ENCODE measurements at places on chromosomes 13 and 19. TPM values are rescaled to one million over a fixed set of nuclear protein-coding genes. Genes with fewer than 3 reads are reported as not detected.

GRCh38 chr19:17874758-17875135 is 3.0 kb downstream of the SLC5A5 start:
- DNase-seq, result no peak

DNA sequence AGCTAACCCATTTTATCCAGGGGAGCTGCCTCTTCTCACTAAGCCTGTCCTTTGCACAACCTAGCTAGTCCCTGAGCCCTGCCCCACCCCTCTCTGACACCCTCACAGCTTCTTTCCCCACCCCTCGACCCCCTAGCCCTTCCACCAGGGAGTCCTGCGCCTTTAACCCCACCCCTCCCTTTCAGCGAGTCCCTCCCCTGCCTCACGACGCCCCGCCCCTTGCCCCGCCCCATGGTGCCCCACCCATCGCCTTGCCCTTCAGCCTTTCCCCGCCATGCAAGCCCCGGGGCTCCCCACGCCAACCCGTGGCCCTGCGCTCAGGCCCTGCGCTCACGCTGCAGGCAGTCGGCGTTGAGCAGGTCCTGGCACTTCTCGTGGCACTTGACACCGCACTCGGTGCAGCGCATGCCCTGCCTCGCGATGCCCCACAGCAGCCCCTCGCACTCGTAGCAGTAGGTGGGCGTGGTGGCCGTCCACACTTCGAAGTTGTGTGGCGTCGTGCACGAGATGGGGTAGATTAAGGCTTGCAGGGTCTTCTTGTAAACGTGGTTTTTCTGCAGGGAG is 40.0 kb downstream of the UNC13A start:
- no peak for DNase-seq

DNA sequence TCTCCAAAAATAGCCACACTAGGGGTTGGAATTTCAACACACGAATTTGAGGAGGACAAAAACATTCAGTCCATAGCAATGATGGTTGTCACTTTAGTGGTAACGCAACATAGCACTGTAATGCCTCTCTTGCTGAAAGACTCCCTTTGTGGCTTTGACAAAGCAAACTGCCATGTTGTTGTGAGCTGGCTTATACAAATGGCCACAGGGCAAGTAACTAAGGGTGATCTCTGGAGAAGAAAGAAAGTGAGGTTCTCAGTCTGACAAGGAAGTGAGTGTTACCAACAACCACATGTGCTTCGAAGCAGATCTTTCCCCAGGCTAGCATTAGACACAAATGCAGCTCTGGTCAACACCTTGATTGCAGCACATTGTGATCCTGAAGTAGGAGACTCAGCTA is 79.1 kb upstream of the PCDH17 start:
- DNase-seq, result no peak

- no peak for DNase-seq
These were observed 725.2 kb upstream of the SLITRK1 start for GRCh38 chr13:84607261-84608013.

- no peak for DNase-seq
These were observed 598.7 kb upstream of the KLF12 start for GRCh38 chr13:74732736-74733385.

GRCh38 chr13:24203811-24204210 is 43.3 kb downstream of the SPATA13 start:
- DNase-seq, result no peak

DNA sequence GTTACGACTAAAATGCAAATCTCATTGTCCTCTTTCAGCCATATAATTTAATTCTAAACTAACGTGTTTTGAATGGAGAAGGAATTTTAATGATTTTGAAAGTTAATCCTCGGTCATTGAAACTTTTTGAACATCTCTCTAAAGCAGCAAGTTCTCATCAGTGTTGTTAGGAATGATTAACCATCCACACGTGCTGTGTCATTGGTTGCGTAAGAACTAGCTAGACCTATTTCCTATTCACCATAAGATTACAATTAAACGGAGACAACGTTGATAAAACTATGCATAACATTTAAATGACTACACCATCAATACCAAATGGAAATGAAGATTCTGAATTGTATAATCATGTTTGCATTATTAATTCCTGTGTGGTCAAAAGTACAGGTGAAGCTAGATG is 155.6 kb upstream of the IRS2 start:
- no peak for DNase-seq

LILRA1 gene
- total RNA-seq, result not detected

CRYL1 gene
- 18.2 TPM for total RNA-seq

FAM98C gene
- 29.8 TPM for total RNA-seq

NLRP7 gene
- total RNA-seq, result not detected
